ENCODE measurements at places on chromosomes 4 and X.

GRCh38 chr4:10554694-10555093 is 97.5 kb upstream of the ZNF518B start:
- peak; percentile 8 for DNase-seq

DNA sequence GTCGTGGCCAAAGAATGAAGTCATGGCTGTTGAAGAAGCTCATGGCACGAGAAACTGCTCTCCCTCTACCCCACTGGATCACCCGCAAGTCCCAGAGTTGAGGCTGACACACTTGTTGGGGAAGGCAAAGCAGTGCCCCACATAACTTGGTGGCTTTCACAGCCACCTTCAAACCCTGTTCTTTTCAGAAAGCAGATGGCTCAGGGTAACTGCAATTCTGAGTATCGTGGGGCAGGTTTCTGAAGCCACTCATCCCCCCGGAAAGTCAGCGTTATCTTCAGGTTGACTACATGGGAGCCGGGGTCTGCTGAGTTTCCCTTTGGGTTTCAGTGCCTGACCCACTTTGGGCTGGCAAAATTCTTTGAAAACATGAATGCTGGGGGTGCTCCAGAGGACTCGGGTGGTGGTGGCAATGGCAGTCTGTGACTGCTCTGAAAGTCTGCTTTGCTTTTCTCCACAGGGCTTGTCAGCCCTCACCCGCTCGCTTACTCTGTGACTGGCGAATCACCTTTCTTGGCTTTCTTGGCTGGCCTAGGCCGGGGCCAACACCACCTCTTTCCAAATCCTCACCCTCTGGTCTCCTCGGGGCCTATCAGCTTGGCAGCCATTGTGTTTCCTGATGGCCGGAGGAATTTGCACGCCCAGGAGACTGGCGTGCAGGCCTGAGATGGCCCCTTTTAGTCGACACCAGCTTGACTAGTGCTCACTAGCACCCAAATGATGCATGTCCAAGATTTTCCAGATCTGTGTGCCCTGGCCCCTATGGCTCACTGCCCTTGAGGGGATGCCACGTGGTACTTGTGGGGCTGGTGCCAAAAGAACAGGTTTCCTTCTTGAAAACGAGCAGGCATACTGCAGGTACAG is 7.3 kb downstream of the PPP1R3F start:
- no peak for DNase-seq

- no peak for DNase-seq
These were observed 62.2 kb downstream of the ANXA3 start for GRCh38 chr4:78613522-78614321.

DNA sequence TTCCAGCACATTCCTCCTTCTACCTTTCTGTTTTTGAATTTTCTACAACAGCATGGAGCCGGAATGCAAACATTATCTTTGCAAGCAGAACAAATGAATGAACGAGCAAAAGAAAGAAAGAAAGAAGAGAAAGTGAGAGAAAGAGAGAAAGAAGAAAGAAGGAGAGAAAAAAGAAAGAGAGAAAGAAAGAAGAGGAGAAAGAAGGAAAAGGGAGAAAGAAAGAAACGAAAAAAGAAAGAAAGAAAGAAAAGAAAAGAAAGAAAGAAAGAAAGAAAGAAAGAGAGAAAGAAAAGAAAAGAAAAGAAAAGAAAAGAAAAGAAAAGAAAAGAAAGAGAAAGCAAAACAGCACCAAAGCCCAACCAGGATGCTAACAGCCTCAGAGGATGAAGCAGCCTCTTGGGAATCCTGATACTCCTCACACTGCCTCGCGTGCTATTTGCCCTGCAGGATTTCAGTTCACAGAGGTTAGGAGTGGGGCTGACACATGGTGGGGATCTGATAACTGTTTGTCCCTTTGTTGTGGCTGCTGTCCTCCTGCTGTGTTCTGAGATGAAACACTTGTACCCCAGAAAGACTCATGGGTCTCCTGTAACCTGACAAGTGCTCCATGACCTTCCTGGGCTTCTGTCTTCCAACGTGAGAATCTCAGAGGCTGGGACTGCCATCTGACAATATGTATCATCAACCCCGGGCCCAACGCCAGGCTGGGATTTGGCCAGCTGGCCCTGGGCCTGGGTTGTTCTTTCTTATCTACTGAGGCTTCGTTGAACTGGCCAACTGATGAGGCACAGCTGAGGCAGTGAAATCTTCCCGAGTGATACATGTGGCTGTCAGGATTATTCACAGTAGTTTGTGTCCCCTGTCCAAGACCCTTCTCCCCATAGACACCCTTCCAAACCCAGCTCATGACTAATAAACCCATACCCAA is 61.0 kb downstream of the SEPSECS start:
- no peak for DNase-seq

GRCh38 chrX:96314985-96315384 is 369.7 kb upstream of the DIAPH2 start:
- DNase-seq: no peak

DNA sequence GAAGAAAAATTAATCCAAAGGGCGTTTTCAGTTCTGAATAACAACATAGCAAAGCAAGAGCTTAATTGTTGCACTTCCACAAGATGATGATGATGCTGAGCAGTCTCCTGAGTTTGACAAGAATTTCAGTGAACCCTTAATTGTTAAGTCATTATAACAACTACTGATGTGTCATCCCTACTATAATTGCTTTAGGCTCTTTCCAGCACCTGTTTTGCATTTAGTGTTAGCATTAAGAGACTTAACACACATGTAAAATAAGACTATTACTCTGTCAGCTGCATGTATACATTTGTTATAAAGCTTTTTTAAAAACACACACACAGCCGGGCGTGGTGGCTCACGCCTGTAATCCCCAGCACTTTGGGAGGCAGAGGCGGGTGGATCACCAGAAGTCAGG is 37.9 kb upstream of the GALNT7 start:
- no peak for DNase-seq

GRCh38 chr4:74715706-74716435 is 78.5 kb downstream of the BTC start:
- DNase-seq: no peak

DNA sequence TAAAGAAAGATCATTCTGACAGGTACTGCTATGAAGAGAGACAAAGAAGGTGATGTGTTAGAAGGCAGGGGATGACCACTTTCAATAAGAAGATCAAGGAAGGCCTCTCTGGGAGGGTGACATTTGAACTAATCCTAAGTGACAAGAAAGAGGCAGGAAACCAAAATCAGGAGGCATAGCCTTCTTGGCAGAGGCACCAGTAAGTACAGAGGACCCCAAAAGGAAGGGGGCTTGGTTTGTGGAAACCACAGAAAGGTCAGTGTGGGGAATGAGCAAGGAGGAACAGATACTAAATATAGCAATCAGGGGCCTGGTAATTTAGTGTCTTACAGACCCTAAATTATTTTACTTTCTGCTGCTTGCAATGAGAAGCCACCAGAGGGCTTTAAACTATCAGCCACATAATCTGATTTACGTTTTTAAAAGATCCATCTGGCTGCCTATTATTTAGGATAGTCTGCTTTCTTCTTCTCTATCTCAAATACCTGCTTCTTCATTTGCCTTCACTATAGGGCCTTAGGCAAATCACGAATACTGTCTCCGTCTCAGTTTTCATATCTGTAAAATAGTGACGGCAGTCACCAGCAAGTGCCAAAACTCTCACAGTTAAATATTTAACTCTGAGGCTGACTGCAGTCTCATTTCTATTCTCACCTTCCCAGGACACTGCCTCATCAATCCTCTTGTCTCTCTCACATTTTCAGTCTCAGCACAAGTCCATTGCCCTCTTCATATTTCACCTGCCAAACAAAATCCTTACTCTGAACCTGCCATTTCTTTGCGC is 16.7 kb downstream of the NR3C2 start:
- no peak for DNase-seq

Measured in central memory CD4-positive, alpha-beta T cell (primary cell).